ENCODE measurements at places on chromosomes 16 and 17. TPM values are rescaled to one million over a fixed set of nuclear protein-coding genes. Genes with fewer than 3 reads are reported as not detected.

GRCh38 chr17:7560172-7561027 lies 1.3 kb upstream of the SENP3 start:
- H3K4me1 ChIP-seq = peaks cover 41% of the 10 kb centered on the region
- H3K36me3 ChIP-seq = no peaks in the 10 kb centered on the region
- H3K27me3 ChIP-seq = no peaks in the 10 kb centered on the region
- no peak for DNase-seq

- no peak overlapping the region for H3K4me3 ChIP-seq
- peaks cover 14% of the 10 kb centered on the region for H3K27me3 ChIP-seq
- H3K4me1 ChIP-seq = no peaks in the 10 kb centered on the region
- no peaks in the 10 kb centered on the region for H3K36me3 ChIP-seq
- no peak overlapping the region for H3K27ac ChIP-seq
Observed at GRCh38 chr17:4426499-4427208, 7.1 kb upstream of the SPNS3 start.

GRCh38 chr17:66441101-66441661 lies 138.8 kb downstream of the PRKCA start:
- DNase-seq = no peak
- H3K4me1 ChIP-seq = peaks cover 38% of the 10 kb centered on the region
- H3K27me3 ChIP-seq = no peaks in the 10 kb centered on the region
- H3K36me3 ChIP-seq = peaks cover 6% of the 10 kb centered on the region
- peak overlapping the region; percentile 71 for H3K27ac ChIP-seq

DNA sequence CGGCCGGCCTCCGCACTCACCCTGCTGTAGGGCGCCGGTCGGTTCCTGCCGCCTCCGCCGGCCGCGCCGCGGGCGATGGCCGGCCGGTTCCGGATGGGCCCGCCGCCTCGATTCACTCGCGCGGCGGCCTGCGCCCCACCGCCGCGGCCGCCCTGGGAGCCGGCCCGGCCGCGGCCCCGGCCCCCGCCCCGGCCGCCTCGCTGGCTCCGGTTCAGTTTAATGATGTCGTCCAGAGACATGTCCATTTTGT lies 158 bp downstream of the ALYREF start:
- no peaks in the 10 kb centered on the region for H3K27me3 ChIP-seq
- DNase-seq = no peak
- peaks cover 20% of the 10 kb centered on the region for H3K36me3 ChIP-seq
- peaks cover 20% of the 10 kb centered on the region for H3K4me1 ChIP-seq
- peak overlapping the region; percentile 93 for H3K27ac ChIP-seq

DNA sequence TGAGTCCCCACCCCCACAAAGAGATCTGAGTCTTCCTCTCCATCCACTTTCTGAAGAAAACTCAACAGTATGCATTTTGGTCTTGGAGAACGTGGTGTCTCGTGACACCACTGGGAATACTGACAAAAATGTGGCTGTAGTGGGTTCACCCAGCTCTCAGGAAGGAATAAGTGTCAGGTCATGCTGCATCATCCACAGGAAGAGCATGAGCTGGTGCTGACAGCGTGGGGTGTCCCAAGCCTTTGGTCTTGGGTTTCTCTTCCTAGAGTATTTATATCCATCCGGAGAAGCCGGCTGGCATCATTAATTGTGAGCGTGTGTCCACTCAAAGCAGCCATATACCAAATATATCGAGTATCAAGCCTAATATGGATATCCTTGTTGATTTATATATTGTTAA lies 55.9 kb downstream of the C17orf67 start:
- H3K27me3 ChIP-seq = peaks cover 27% of the 10 kb centered on the region
- H3K27ac ChIP-seq = no peak overlapping the region
- peaks cover 10% of the 10 kb centered on the region for H3K4me1 ChIP-seq
- H3K4me3 ChIP-seq = no peak overlapping the region
- no peak for DNase-seq

DNA sequence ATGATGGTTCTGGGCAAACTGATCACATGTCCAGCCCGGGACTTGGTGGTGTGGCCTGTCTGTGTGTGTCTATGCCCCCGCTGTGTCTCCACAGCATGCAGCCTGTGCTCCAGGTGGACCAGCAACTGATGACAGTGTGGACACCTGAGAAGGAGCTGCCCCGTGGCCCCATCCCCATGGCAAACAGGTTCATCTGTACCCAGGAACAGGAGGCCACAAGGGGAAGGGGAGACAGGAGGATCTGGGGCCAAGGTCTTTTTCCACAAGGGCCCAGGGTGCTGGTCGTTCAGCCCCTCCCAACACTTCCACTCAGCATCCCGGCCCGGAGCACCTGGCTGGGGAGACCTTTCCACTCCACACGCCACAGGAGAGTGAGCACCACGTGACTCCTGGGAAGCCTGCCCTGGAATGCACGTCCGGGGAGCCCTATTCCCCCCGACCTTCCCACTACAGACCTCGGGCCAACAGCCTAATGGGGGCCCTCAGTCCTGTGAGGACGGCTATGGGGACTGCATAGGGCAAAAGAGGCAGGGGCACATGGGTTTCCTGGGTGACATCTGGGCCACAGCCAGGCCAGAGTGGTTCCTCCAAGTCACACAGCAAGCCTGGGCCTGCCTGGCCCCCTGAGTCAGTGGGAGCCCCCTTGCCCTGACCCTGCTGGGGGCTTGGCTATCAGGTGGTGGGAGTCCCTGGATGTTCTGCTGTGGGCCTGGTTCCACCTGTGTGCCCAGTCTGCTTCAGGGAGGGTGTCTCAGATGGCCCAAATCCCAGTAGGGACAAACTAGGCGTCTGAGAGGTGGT lies 20.8 kb upstream of the NXPH3 start:
- H3K27me3 ChIP-seq = peaks cover 12% of the 10 kb centered on the region
- H3K4me1 ChIP-seq = peaks cover 2% of the 10 kb centered on the region
- H3K27ac ChIP-seq = no peak overlapping the region
- no peak for DNase-seq

DNA sequence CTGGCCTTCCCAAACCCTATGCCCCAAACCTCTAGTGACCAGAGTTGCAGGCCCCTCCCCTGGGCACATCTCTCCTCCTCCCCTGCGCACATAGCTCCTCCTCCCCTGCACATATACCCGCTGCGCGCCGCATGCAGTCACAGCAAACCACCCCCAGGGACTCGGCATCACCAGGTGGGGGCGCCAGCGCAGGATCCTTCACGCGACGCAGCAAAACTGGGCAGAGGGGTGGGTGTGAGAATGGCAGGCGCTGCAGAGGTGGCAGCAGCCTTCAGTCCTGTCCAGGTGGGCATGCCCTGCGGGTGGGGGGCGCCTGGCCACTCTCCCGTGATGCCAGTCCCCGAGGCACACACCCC lies 5.6 kb downstream of the CORO6 start:
- H3K36me3 ChIP-seq = peaks cover 2% of the 10 kb centered on the region
- peaks cover 21% of the 10 kb centered on the region for H3K4me1 ChIP-seq
- no peak overlapping the region for H3K4me3 ChIP-seq

DNA sequence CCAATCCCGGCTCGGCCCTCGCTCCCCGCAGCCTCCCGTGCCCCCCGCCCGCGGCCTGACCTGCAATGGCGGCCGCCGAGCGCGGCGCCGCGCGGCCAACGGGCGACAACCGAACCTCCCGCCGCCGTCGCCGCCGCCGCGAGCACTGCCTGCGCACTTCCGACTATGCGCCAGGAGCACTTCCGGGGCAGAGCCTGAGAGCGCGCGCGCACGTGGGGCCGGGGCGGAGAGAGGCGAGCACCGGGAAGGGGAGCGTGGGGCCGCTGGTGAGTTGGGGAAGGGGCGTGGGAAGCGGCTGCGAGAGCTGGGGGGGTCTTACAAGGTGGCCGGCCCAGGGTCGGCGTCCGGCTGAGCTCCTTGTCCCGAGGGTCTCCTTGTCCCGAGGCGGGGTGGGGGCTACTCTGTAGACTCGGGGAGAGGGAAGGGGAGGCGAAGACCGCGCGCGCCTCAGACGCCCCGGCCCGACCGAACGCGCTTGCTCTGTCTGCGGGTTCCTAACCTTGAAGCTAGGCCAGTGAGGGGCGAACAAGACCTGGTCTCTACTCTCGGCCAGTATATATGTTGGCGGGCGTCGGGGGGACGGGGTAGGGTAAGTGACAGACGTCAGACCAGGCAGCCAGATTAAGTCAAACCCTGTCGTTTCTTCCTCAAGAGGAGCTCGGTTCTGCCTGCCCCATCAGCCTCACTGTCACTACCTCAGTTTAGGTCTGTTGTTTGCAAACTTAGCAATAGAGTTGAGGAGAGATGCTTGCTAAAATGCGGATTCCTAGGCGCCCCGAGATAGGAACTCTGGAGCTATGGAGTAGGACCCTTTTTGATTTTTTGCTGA lies at the start of the genes CHTF8 and UTP4:
TSS of gene CHTF8 (minus strand) at position 165 of the 829 bp plus-strand sequence. CDS start 11,130 bp downstream, outside the sequence.
TSS of gene UTP4 (plus strand) at position 226 of the 829 bp plus-strand sequence. CDS start 811 bp downstream, outside the sequence.
- peak within 1 kb of the TSS; percentile 94 for H3K27ac ChIP-seq
- H3K4me1 ChIP-seq = peaks cover 43% of the 10 kb centered on the region
- H3K4me3 ChIP-seq = peak within 1 kb of the TSS; percentile 97
- peak; percentile 93 for DNase-seq

DNA sequence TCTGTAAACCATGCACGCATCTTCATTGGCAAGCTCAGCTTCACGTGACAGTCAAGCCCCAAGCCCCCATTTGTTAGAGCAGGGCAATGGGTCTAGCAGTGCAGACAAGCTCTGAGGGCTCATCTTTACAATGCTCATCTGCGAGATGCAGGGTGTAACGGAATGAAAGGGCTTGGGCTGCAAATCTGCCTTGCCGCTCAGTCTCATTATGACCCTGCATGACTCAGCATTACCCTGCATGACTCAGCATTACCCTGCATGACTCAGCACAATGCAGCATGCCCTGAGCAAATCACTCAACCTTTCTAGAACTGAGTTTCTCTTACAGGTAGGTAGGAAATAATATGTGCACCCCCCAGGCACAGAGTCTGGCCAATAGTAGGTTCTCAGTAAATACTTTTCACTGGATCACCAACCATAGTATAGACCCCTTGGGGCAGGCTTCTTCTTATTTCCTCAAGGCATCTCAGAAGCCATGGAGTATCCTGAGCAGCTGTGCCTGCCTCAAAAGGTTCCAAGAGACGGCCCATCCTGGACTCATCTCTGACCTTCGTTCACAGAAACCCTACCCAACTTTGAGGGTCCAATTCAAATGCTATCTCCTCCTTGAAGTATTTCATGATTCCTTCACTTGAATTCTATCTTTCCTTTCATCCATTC lies 391.3 kb upstream of the CDH5 start:
- H3K4me3 ChIP-seq = no peak overlapping the region
- DNase-seq = no peak
- H3K27ac ChIP-seq = no peak overlapping the region
- no peaks in the 10 kb centered on the region for H3K27me3 ChIP-seq
- H3K4me1 ChIP-seq = peaks cover 2% of the 10 kb centered on the region

The STH gene
- not detected for total RNA-seq

The HLF gene
- total RNA-seq = 0.65 TPM

The OR3A3 gene
- not detected for total RNA-seq

The TBX2 gene
- 25.9 TPM for total RNA-seq

The PIRT gene
- not detected for total RNA-seq

The TBC1D3I gene
- total RNA-seq = 0.42 TPM
